IPS-NIHi11 (cell line): ENCODE measurements at places on chromosomes 3 and 15.

DNA sequence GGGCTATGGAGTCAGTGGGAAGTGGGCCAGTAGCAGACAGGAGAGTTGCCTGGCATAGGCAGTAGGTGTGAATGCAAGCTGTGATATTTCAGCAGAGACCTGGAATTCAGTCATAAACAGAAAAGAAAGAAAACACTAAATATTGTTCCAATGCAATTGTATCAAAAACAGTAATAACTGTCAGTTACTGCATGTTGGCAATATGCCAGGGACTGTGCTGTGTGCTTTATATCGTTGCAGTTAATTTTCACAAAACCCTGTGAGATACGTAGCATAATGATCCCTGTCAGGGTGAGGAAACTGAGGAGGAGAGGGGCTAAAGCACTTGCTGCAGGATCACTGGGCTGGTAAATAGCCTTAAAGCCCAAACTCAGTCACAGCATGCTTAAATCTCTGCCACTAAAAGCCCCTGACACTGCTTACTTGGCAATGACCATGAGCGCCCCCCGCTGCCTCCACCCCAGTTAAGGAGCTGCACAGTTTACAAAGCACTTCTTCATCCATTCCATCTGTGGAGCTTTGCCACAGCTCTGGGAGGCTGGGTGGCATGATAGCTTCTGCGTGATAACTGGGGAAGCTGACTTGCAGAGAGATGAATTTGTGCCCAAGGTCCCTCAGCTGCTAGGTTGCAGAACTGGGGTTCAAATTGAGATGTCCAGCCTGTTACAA, 3.9 kb downstream of the SLC6A1 start:
- no peak for DNase-seq

- no peak for DNase-seq
Observed at GRCh38 chr3:157429708-157430107, 6.9 kb upstream of the PTX3 start.

DNA sequence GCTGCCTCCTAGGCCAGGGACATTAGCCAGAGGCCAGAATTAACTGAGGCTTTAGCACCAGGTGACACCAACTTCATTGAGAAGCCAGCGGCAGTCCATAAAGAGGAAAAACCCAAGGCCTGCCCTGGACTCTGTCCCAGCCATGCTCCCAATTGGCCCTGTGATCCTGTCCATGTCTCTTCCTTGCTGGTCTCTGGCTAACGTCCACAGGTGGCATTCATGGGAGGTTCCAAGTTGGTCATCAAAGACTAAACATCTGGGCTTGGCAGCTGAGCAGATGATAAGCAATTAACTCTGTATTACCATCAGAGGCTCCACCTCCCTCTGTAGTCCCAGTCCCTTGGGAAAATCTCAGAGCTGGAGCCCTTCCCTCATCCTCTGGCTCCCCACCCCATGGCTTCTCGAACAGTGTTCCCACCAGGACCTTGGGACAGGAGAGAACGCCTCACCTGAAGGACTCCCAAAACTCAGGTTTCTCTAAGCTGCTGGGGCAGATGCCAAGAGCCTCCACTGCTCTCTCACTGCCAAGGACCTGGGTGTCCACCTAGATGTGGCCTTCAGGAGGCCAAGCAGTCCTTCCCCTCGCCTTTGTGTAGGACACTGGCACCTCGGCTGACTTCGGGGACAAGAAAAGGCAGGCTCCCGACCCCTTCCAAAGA, 40.4 kb downstream of the GOLGA6A start:
- no peak for DNase-seq

DNA sequence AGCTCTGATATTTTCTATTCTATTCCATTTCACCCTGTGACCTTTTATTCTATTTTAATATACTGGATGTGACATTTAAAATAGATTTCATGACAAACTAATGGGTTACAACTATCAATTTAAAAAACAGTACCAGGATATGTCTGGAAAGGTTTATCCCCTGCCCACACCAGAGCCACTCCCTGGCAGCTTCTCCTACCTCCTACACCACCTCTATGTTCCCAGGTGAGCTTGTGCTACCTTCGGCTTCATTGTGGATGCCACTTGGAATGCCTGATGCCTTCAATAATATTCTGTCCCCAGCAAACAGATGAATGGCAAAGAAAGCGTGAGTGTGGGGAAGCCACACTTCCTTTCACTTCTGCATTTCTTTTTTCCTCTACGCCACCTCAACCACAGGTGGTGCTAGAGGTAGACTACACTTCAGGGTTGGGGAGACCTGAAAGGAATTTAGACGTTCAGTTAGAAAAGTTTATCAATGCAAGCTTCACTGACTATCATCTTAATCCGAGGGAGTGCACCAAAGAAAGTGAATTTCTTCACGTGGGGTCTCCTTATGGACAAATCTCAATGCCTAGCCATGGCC, 213.0 kb downstream of the SSR3 start:
- no peak for DNase-seq

GRCh38 chr15:36263666-36264065, 315.8 kb upstream of the CDIN1 start:
- DNase-seq = no peak

GRCh38 chr15:62135532-62136134, 29.5 kb downstream of the C2CD4B start:
- DNase-seq = no peak

- no peak for DNase-seq
Observed at GRCh38 chr15:29364426-29365078, 94.9 kb upstream of the NSMCE3 start.

- DNase-seq = peak; percentile 58
Observed at GRCh38 chr15:89199746-89200145, 21.6 kb downstream of the RLBP1 start.

- no peak for DNase-seq
Observed at GRCh38 chr3:71584394-71585011, 975 bp upstream of the FOXP1 start.
